Sciatic nerve (tissue), 2 donors: ENCODE measurements at places on chromosomes 6 and 20. TPM values are rescaled to one million over a fixed set of nuclear protein-coding genes. Genes with fewer than 3 reads are reported as not detected.

DNA sequence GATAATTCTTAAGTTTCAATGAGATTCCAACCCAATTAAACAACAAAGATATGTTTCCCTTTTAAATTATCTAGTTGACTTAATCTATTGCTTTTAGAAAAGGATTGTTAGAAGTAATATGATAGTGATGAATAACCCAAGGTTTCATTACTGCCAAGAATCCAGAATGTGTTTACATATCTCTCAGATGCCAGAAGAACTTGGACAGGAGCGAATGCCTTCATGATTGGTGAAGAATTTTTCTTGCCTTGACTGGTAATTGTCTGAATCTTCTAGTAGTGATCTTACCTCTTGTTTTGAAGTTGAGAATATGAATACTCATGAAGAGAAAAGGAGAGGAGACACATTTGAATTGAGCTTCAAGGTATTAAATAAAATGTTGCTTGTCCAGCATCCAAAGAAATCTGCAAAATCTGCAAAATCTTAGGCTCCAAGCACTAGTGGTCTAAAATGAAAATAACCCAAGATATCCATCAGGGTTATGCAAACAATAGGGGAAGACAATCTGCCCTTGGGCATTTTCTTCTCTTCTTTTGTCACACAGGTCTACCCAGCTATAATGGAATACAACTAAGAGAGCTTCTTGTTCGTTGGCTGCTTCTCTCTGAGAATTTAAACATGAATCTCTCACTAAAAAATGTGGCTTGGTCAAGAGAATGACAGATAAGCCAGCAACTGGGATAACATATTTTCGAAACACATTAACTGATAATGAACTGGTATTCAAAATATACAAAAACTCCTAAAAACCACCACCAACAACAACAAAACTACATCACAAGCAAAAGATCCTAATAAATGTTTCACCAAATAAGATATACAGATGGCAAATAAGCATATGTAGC, 928.9 kb downstream of the EYS start:
- no peak for DNase-seq

GRCh38 chr20:22414305-22414742, 170.0 kb downstream of the FOXA2 start:
- no peak for DNase-seq

GRCh38 chr20:48724891-48725554, 102.8 kb downstream of the PREX1 start:
- no peak for DNase-seq

- no peak for DNase-seq
Measured at GRCh38 chr20:25140968-25141367, 54.5 kb upstream of the ENTPD6 start.

DNA sequence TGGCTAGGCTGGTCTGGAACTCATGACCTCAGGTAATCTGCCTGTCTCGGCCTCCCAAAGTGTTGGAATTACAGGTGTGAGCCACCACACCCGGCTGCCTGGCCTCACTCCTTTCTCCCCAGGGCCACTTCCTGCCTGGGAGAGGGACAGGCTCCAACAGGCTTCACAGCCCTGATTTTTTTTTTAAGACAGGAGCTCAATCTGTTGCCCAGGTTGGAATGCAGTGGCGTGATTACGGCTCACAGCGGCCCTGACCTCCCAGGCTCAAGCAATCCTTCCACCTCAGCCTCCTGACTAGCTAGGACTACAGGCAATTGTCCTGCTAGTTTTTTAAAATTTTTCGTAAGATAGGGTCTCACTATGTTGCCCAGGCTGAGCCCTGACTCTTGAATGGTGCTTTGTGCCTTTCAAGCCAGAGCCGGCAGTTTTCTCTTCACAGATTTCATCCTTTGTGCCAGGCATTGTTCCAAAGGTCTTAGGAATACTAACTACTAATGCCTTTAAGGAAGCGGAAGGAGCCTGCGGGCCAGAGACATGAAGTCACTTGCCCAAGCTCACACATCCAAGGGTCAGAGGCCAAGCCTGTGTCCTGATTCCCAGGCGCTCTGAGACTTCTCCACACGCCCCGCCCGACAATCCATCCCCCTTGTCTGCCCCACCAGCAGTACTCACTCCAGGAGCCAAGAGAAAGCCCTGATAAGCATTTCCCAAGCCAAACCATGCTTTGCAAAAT, 19.2 kb downstream of the CAPN11 start:
- DNase-seq = peak; percentile 73

- DNase-seq = no peak
Measured at GRCh38 chr6:167122041-167122826, 662 bp upstream of the CCR6 start.

DNA sequence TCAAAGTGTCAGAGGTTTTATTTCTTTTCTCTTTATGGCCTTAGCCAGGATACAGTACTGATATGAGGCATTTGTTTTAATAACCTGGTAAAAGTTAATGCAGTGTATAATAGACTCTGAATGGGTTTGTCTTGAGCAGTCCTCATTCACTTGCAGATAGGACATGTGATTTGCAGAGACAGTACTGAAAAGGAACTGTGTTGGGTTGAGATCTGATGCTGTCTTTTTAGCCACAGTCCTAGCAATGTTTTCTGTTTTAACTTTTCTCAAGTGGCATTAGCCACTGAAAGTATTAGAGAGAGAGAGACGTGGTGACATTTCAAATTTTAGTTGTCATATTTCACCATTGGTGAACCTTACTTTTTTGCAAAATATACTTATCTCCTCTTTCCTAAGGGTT, 547.2 kb upstream of the MAN1A1 start:
- DNase-seq = no peak

- no peak for DNase-seq
Measured at GRCh38 chr6:13813026-13813425, 1.3 kb downstream of the MCUR1 start.

GRCh38 chr6:35026434-35027222, 114.5 kb downstream of the TCP11 start:
- no peak for DNase-seq

DNA sequence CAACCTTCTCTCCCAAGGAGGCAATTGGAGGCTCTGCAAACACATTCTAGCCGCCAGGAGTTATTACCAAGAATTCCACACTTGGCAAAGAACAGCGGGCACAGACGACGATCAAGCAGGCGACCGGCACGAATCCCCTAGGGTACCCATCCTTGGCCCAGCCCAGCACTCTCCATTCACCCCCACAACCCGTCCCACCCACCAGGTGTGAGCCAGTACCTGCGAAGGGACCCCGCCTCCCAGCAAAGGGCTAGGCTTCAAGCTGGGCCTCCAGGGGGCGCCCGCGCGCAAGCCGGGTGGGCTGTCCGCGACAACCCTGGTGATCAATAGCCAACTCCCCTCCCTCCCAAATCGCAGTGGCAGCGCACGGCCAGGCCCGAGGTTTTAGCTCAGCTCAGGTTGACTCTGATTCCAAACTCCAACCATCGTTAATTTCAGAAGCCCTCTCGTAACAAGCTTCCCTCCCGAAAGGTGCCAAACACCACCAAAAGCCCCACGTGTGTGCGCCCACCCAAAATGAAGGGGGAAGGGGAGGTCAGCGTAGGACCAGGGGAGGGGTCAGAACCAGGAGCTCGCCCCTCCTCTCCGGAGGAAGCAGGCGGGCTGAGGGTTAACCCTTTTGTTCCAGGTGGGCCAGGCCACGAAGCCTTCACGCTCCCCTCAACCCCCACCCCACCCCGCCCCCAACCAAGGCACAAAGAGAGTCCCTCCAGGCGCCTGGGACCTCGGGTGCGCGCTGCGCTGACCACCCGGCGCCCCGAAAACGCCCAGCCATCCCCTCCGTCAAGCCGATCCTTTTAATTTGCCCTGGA, 2.1 kb downstream of the SALL4 start:
- peak; percentile 78 for DNase-seq

DNA sequence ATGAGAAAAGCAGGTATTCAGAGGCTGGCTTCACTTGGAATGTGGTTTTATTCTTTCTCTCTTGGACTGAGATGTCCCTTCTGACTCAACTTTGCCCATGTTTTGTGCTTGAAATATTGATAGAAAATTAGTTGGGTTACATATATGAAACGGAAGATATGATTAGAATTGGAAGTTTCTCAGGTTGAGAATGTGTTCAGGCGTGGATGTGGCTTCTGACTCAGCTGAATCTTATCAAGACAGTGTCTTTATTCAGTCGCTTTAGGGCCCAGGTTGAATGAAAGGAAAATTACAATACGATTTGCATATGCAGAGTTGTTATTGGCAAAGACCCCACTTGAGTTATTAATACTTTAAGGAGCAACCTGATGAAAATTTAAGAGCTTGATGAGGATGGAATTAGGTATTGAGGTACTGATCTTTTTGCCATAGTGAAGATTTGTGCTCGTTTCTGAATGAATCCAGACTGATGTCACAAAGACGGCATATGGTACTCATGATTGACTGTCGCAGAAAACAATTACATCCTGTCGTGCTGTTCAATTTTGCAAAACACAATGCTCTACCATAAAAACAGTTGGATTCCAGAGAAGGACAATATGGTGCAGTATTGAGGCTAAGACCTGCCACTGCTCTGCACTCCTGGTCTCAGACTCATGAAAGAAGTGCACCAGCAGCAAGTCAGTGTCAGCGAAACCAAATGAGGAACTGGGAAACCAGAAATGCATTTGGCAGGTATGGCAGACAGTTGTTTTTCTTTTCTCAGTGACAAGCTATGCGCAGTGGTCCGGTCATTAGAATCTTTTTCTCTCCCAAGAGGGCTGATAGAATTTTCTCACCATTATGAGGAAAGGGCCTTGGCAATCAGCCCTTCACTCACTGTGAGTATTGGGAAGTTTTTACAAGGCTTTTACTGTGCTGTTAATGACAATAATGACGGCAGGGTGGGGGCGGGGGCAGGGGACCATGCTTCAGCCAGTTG, 158.3 kb downstream of the DOK5 start:
- DNase-seq = no peak

The FOXQ1 gene
- 1.7 TPM for total RNA-seq

The PDYN gene
- total RNA-seq = not detected

The RFX6 gene
- not detected for total RNA-seq

The PSORS1C1 gene
- 0.62 TPM for total RNA-seq

The COL9A3 gene
- 69.6 TPM for total RNA-seq

The C2 gene
- 25.0 TPM for total RNA-seq
